ENCODE measurements at places on chromosomes 5 and 9.

DNA sequence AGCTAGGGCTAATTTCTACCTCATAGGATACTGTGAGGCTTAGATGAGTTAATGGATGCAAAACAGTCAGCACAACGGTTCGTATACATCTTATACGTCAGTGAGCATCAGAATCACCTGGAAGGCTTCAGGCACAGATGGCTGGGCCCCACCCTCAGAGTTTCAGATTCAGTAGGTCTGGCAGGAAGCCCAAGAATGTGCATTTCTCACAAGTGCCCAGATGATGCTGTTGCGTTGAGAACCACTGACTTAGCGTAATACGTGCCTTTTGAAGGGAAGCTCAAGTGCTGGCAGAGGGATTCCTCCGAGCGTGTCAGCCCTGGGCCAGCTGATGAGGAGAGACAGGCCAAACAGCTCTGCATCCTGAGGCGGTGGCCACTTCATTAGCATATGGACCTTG, 117.1 kb upstream of the WWC1 start:
- no peak for DNase-seq

DNA sequence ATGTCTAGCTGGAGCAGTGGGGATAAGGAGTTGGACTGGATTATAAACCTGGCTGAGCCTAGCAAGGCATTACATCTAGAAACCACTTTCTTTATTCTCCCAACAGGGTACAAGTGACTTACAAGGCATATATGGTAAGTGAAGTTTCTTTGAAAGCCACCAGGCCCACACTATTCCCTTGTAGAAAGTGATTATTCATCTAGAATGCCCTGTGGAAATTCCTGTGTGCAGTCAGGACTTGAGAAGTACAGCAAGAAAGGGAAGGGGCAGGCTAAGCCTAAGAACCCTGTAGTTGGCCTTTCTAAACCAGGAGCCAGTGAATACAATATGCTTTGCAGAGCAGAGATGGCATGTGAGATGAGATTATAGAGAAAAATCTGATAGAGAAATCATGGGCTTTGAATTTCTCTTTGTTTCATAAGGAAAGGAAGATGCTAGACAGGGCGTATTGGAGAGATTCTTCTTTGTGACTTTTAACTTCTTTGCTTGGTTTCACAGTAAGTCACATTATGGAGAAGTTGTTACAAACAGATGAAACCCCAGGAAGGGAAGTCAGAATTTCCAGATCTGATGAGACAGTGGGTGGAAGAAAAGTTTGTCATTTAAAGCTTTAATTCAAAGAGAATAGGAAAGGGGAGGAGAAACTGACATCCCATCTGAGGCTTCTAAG, 321.7 kb downstream of the NDUFS4 start:
- DNase-seq: no peak

GRCh38 chr9:133761641-133762248, 23.6 kb upstream of the SARDH start:
- no peak for DNase-seq

DNA sequence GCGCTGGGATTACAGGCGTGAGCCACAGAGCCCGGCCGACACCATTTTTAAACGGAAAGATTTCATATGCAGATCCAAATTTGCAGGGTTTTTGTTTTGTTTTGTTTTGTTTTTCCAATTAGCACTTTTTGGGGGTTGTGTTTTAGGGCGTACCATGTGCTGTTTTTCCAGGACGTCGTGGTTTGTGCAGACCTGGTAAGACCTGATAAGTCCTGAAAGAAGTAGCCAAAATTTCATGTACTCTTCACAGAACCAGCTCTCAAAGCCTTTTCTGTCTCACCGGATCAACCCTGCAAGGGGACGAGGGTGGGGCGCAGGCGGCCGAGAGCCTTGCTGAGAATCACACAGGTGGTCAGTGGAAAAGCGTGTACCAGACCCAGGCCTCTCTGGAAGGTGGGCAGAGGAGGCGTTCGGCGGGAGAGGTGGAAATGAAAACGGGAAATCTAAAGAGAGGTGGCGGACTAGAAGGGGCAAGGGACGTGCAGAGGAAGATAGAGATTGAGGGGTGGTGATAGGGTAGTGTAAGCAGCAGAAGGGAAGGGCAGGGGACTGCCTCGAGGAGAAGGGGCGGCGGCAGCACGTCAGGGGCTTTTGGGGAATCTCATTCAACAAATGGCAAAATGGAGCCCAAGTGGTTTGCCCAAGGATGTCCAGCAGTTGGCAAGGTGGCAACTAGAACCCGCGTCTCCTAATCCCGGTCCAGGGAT, 1.1 kb upstream of the FAF2 start:
- DNase-seq: no peak

DNA sequence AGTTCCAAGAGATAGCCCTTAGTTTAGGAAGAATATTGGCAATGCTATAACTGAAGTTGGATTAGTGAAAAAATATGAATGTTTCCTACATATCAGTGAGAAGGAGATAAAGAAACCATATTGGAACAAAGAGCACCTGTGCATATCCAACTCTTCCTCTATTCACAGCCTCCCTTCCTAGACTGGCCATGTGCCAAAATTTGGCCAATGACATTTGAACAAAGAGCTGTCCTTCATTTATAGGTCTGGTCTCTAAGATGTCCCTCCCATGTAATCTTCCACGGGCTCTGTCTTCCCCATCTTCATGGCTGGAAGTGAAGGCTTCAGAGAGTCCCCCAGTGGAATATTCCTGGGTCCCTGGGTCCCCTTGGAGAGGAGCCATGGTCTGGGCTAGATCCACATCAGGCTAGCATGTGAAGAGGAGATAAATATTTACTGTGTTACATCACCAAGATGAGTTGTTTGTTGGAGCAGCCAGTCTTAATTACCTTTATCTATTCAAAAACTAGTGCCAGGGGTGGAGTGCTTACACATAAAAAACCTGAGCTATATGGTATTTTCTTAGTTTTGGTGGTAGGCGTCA, 190.0 kb upstream of the S1PR3 start:
- no peak for DNase-seq

DNA sequence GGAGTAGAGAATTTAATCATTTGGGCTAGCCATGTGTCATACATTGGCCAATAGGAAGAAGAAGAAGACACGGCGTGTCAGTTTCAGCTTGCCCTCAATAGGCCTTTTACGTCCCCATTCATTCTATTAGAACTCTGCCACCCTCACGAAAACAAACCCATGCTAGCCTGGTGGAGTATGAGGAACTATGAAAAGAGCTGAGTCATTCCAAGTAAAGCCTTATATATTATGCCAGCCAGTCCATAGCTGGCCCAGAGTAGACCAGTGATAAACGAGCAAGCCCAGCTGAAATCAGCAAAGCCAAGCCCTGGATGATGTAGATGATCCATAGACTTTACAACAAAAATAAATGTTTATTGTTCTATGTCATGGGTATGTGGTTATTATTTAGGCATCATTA, 895.1 kb downstream of the TLE1 start:
- DNase-seq: no peak

GRCh38 chr9:18979367-18979766, 53.6 kb downstream of the SAXO1 start:
- DNase-seq: no peak

GRCh38 chr5:1012313-1012841, 3.8 kb downstream of the NKD2 start:
- no peak for DNase-seq

DNA sequence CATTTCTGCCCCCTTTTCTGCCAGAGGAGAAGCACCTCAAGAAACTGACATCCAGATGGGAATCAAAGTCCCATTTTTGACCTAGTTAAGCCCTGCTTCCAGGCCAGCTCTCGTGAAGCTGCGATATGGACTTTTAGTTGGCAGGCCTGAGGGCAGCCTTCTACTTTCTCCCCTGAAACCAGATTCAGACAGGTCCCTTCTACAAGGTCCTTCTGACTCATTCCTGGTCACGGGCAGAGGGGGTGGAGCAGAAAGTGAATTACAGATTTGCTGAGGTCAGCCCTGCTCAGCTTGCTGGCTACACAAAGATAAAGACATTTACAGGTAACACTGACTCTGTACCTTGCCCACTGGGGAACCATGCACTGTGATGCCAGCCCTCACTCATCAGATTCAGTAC, 52.8 kb upstream of the TUT7 start:
- peak; percentile 68 for DNase-seq

- no peak for DNase-seq
Measured at GRCh38 chr9:128008171-128008570, 27.4 kb upstream of the EEIG1 start.

DNA sequence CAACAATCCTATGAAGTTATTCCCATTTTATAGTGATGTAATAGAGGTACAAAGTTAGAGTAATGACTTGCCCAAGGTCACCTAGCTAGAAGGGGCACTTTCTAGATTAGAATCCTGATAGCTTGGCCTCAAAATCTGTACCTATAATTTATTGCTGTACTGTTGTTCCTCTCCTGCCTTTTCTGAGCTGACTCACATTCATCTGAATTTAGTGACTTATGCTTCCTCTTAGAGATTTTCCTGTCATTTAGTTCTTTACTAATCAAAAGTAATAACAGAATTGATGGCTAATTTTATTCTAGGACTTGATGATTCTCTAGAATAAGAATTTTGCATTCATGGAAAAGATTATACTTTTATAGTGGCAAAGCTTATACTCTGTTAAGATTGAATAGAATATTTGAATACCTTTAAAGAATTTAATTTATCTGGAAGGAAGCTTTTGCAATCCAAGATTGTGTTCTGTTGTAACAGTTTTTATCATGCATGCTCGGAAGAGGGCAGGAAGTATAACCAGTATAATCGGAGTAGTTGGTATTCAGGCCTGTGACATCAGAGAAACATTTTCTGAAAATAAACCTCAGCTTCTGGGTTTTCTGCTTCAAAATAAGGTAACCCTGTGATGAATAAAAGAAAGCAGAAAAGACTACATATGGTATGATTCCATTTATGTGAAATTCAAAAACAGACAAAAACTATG, 21.3 kb downstream of the CYSTM1 start:
- no peak for DNase-seq

DNA sequence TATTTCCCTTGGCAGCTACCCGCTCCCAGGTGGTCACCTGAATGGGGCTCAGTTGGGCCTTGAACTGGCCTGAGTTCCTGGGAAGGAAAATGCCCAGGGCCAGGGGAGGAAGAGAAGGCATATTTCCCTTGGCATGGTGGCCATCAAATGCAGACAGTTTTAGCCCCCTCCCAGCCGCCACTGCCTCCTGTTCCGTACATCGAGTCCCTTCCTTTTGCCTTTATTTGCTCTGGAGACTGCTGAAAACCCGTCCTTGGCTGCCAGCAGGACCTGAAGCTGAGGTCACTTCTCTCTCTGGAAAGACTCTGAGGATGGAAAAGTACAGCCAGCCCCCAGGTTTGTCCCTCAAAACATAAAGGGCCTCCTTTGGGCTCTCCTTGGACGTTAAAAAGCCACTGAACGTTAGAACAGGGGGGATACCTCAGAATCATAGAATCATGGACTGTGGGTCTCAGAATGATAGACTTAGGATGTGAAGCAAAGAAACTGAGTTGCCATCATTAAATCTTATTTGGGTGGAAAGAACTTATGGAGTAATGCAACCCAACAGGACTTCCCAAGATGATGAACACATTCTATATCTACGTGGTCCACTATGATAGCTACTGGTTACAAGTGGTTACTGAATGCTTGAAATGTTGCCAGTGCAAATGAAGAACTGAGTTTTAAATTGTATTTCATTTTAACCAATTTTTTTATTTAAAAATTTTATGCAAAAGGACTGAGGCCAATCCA, 7.1 kb downstream of the SPARC start:
- DNase-seq: no peak

- no peak for DNase-seq
Measured at GRCh38 chr5:141356950-141357349, 2.1 kb downstream of the PCDHGA4 start.

DNA sequence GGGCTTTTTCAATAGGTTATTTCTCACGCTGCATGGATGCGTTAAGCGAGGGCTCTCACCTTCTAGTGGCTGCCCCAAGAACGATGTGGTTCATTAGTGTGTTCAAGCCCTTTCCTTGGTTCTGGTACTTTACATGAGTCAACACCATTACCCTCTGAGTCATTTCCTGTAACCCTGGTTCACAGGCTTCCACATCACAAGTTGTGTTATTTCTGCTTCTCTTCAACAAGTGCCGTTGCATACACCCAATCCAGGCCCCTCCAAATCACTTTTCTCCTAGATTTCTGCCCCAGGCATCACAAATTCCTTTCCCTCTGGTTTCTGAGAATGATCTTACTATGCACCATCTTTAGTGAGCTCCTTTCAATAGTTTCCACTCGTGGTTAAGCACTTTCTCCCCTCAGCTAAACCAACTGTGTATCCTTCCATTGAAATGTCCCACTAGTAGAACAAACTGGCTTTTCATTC, 69.5 kb upstream of the RAD23B start:
- peak; percentile 78 for DNase-seq

DNA sequence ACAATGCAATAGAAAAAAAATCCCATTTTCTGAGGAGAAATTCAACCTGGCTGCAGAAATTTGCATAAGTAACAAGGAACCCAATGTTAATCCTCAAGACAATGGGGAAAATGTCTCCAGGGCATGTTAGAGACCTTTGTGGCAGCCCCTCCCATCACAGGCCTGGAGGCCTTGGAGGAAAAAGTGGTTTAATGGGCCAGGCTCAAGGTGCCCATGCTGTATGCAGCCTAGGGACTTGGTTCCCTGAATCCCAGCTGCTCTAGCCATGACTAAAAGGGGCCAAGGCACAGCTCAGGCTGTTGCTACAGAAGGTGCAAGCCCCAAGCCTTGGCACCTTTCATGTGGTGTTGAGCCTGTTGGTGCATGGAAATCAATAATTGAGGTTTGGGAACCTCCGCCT, 66.5 kb downstream of the ALDH1A1 start:
- DNase-seq: no peak

DNA sequence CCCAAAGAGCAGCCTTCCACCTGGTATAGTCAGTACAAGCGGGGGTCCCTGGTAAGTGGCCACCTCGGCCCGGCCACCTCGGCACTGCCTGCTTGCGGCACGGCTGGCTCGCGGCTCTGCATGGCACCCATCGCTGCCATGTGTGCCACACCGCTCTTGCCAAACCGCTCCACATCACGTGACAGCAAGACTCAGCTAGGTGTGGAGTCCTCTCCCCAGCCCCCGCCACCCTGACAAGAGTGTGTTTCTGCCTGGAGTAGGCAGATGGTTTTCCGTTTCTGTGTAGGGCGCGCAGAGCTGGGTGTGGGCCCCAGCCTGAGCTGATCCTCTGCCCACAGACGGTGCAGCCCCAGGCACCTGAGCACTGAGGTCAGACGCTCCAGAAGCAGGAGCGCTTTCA, 50.5 kb upstream of the FCN2 start:
- no peak for DNase-seq

- DNase-seq: no peak
Measured at GRCh38 chr9:1839909-1840308, 175.2 kb upstream of the SMARCA2 start.

DNA sequence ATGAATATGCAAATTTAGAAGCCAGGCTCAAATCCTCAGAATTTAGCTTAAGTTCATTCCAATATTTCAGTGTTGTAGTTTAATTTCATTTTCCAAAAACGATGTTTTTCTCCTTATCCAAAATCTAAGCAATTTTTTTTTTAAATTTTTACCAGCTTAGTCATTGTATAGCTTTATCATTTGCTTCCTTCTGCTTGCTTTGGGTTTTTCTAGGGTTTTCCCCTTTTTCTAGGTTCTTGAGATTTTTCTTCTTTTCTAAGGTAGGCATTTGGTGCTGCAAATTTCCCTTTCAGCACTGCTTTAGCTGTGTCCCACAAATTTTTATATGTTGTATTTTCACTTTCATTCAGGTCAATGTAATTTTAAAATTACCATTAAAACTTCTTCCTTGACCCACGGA, 34.4 kb upstream of the CCDC112 start:
- no peak for DNase-seq

Data from Caki2 (cell line).